ENCODE measurements at places on chromosomes 7 and 10. TPM values are rescaled to one million over a fixed set of nuclear protein-coding genes. Genes with fewer than 3 reads are reported as not detected.

DNA sequence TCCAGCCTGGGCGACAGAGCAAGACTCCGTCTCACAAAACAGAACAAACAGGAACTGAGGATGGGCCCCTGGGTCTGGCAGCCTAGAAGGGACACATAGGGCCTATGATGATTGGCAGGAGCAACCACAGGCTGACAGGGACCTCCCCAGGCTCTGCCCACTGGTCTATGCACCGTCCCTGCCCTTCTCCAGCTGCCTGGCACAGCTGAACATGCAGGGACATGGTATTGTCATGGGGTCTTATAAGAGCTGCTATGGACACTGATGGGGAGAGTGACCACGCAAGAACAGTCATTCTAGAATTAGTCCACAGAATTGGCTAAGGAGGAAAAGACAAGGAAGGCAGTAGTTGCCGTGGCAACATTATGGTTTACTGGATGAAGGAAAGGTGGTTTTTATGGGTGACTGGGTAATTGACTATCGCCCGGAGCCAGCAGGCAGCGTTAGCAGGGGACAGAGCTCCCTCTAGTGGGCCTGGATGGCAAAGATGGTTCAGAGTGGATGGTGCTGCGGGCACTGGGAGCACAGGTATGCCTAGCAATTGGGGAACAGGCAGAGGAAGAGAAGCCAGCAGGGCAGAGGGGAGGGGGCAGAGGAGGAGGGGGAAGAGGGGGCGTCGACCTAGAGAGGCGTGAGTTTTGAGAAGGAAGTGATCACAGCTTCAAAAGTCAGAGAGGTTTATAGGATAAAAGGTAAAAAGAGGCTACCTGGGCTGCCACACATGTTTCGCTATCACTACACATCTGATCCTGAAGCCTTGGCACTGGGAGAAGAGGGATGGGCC, 7.8 kb upstream of the TRIM56 start:
- peak; percentile 82 for DNase-seq

DNA sequence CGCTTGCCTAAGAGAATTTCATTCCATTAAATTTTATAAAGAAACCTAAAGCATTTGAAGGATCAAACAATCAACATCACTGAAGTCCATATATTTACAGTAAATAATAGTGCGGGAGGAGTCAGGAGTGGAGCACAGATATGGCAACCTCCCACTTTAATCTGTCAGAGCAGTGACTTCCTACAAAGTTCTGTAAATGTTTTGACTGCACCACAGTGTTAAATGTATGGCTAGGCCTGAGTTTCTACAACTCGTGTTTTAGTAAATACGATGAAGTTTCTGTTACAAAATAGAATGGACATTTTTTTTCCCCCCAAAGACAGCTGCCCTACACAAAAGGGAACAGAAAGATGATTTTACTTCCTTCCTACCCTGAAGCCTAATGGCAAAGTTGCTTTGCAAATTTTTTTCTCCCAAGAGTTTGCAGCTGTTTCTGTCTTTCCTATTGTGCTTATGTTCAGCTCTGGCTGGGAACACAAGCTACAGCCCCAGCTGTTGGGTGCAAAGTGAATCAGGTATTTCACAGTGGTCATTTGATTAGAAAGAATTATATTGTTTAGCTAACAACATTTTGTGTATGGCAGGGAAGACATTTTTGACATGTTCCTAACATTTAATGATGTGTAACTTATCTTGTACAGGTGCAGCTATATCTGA, 62.1 kb downstream of the MET start:
- no peak for DNase-seq

- no peak for DNase-seq
Observed at GRCh38 chr7:22350466-22351328, 6.3 kb downstream of the RAPGEF5 start.

Gene NKX1-2
- not detected for total RNA-seq

Gene AFAP1L2
- total RNA-seq = 10.1 TPM

All from upper lobe of right lung (tissue), 1 donor.